GM06990 (cell line): ENCODE measurements at places on chromosomes 13 and 19.

DNA sequence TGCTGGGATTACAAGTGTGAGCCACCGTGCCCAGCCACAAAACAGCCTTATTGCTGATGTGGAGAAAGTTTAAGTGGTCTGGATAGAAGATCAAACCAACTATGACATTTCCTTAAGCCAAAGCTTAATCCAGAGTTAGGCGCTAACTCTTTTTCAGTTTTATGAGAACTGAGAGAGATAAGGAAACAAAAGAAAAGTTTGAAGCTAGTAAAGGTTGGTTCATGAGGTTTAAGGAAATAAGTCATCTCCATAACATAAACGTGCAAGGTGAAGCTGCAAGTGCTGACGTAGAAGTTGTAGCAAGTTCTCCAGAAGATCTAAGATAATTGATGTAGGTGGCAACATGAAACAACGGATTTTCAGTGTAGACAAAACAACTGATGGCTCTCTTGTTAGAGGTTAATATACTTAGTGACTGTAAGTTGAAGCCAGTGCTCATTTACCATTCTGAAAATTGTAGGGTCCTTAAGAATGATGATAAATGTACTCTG is 41.6 kb downstream of the ZMYM2 start:
- no peak for DNase-seq

GRCh38 chr19:51621178-51621577 is 9.0 kb downstream of the SIGLEC5 start:
- peak; percentile 65 for DNase-seq

- no peak for DNase-seq
Observed at GRCh38 chr13:33519561-33520467, 234.3 kb upstream of the STARD13 start.

- DNase-seq, result no peak
Observed at GRCh38 chr13:112448621-112449544, 72.7 kb downstream of the SPACA7 start.

- no peak for DNase-seq
Observed at GRCh38 chr13:114334305-114335053, 20.2 kb downstream of the CHAMP1 start.

- DNase-seq, result no peak
Observed at GRCh38 chr13:39263033-39263432, 224.8 kb downstream of the NHLRC3 start.

DNA sequence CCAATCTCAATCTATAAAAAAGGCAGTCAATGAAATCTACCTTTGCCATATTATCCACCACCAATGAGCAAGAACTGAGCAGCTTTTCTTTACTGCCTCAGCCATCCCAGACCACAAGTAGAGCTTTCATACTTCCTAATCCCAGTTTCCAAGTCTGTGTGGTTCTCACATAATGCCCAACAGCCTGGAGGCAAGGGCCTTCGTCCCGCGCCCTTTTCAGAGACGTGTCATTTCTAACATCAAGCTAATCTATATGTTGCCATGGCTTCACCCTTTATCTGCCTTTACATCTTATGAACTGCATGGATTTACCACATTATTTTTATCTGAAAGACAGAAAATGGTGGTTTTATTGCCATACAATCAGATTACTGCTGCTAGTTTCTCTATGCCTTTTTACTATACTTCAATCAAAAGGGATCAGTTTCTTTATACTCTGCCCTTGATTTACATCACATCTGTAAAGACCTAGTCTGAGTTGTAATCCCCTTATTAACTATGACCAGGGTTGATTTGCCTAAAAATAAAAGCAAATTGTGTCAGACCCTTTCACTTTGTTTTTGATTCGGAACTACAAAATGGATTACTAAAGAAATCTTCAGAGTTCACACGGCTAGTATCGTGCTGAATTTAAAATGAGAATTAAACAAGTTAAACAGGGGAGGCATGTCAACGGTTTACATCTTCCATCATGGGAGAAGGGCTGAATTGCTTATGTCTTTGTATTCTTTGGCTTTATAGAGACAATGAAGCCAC is 5.9 kb downstream of the EFNB2 start:
- no peak for DNase-seq
